IMR-90 (cell line): ENCODE measurements at places on chromosomes 1 and 21. TPM values are rescaled to one million over a fixed set of nuclear protein-coding genes. Genes with fewer than 3 reads are reported as not detected.

The FALEC gene
- not detected in 2 replicates for total RNA-seq

The RHEX gene
- not detected in 2 replicates for total RNA-seq

GRCh38 chr1:22792396-22793160, 81.9 kb downstream of the EPHB2 start:
- DNase-seq: no peak

- DNase-seq: no peak
These were observed 198.6 kb downstream of the PTPRC start for GRCh38 chr1:198837278-198838021.

The TEKT2 gene
- 0.18 TPM in 1 of 2 replicates, not detected in the other for total RNA-seq

DNA sequence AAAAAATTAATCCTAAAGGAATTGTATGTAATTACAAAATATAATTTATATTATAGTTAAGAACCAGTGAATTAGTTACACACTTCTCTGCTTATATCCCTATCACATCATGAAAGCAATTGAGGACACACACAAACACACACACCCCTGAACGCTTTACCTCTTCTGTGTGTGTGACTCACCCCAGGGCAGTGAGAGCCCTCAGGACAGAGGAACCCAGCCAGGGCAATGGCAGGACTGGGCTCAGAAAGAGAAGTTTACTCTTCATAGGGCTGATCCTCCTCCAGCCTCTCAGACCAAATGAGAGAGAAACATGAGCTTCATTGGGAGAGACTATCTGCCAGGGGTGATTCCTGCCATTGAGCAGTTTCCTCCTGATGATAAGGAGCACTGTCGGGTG, 38.1 kb downstream of the SLC44A3 start:
- DNase-seq: peak; percentile 45

- DNase-seq: no peak
These were observed 98.9 kb downstream of the TRABD2B start for GRCh38 chr1:47898133-47898845.

DNA sequence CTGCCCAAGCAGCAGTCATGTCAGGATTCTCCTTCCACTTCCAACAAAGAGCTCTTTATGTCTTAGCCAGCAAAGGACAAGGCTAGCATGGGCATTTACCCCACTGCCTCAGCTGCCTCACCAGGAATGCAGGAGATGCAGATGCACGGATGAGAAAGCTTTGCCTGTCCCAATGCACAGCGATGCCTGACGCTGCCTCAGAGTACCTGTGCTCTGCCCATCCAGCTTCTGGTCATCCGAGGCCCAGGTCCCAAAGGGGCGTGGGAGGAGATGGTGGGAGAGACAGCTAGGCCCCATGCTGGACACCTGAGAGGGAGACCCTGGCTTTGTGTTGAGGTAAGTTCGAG, 59.0 kb downstream of the IRF2BP2 start:
- no peak for DNase-seq

DNA sequence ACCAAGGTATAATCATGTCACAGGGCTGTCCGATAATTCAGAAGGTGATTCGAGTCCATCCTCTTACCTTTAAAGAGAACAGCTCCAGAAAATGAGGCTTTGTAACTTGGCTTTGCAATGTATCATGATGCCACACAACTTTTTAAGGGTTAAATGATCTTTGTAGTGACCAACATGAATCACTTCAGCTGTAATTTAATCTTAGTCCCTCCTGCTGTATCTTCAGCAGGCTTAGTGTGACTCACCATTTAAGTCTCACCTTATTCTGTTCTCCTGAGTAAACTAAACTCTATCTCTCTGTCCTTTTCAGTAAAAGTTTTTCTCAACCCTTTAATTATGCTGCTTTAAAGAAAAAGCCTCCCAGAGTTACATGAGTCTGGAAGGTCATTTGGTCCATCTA, 1.9 kb upstream of the HIVEP3 start:
- DNase-seq: peak; percentile 80

DNA sequence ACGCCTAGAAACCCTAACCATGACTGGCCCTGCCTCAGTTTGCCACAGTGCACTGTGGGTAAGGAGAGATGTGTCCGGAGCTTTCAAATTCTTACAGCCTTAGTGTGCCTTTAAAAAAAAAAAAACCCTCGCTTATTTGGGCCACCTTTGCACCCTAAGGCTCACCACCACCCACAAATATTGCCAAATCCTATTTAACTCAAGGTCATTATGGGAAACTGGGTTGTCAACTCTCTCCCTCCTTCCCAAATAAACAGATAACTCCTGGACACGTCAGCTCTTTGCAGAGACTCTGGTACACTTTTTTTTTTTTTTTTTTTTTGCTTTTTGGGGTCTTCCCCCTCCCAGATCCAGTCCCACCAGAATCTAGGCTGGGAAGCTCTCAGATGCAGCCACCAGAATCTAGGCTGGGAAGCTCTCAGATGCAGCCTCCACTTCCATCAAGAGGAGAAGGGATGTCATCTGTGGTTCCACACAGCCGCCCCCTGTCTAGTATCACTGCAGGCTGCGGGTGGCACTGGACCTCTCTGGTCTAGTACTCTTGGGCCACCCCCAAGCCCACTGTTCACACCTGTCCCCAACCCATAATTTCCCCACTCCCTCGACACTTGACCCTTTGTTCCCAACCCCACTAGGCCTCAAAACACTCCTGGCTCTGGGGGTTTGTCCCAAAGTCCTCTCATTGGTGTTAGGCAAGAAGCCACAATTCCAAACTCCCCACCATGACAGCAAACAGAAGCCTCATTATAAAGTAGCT, 3.4 kb downstream of the DHRS3 start:
- no peak for DNase-seq

- DNase-seq: peak; percentile 78
These were observed 437 bp upstream of the HSPG2 start for GRCh38 chr1:21937372-21938121.

The NBPF1 gene
- total RNA-seq: 25.3 and 28.3 TPM in 2 replicates

DNA sequence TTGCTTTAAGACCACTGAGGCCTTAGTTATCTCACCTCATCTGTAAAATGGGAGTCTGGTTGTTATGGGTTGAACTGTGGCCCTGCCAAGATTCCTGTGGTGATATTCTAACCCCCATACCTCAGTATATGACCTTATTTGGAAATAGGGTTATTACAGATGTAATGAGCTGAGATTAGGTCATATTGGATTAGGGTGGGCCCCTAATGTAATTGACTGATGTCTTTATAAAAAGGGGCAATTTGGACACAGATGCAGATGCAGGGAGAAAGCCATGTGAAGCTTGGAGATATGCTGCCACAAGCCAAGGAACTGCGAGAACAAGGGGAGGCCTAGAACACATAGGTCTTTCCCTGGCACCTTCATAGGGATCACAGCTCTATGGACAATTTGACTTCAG, 3.9 kb downstream of the C1orf87 start:
- no peak for DNase-seq

The SLC35A3 gene
- 13.6 and 34.4 TPM in 2 replicates for total RNA-seq

DNA sequence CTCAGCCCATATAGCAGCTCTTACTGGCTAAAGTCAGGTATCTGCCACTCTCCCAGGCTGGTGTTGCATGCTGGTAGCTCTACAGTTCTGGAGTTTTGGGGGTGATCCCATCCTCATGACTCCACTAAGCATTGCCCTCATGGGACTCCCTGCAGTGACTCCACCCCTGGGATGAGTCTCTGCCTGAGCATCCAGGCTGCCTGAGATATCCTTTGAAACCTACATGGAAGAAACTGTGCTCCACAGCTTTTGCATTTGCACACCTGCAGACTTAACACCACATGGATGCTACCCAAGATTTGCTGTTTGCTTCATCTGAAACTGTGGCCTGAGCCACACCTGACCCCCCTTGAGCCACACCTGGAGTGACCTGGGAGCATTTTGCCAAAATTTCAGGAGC, 226.4 kb downstream of the C1orf94 start:
- no peak for DNase-seq

The TMCC2 gene
- 2.0 and 2.2 TPM in 2 replicates for total RNA-seq
